ENCODE measurements at places on chromosomes 1 and 21.

- no peak for DNase-seq
These were observed 20.3 kb upstream of the SH3BGRL3 start for GRCh38 chr1:26259578-26259977.

DNA sequence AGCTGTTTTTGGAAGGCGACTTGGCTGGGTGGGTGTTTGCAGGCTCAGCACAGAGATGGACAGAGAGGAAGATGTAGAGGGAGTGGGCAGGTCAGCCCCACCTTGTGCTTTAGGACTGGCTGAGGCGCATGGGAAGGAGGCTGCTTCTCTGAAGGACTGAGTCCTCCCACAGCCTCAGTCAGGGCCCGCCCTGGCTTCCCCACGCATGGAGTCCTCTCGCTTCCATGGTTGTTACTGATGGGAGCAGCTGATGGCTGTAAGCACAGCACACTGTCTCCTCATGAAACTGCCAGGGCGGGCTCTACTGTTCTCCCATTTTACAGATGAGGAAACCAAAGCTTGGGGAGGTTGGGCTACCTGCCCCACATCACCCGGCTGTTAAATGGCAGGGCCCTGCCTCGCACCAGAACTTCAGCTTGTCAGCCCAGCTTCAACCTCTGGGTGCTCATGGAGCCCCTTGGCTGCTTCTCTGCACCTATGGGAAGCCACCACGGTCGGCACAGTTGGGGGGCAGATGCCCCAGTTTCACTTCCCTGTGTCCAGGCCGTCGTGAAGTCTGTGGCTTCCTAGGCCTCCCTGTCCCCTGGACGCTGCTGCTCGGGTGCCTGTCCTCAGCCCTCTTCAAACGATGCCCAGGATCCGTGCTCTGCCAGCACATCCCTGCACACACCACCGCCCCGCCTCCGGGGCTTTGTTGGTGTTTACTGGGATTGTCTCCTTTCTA is 2.4 kb downstream of the TMEM201 start:
- DNase-seq: no peak

GRCh38 chr21:32015461-32016139 is 142.8 kb downstream of the HUNK start:
- no peak for DNase-seq

DNA sequence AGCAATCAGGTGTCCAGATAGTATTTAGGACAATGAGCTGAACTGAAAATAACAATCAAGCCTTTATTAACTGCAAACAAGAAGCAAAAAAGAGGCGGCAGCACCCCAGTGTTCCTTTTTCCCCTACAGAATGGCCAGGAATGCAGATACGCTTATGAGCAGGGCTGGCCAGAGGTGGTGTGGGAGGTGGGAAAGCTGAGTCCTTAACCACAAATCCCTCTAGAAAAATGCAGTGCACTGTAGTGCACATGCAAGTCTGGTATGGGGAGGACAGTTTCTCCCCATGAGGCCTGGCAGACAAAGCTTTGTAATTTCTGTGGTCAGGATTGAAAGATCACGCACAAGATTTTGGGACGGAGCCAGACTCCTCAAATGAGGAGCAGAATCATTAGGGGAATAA is 10.7 kb upstream of the IFNAR1 start:
- DNase-seq: no peak

- DNase-seq: no peak
These were observed 72.5 kb upstream of the CLDN14 start for GRCh38 chr21:36552434-36552785.

Data from stimulated activated CD4-positive, alpha-beta T cell treated with anti-CD3 and anti-CD28 coated beads, Interleukin-12 subunit alpha, Interleukin-12 subunit beta, amount 100 ng/mL, for 4 hours (primary cell).